Gastroesophageal sphincter (tissue), 4 donors: ENCODE measurements at places on chromosomes 7 and 10.

DNA sequence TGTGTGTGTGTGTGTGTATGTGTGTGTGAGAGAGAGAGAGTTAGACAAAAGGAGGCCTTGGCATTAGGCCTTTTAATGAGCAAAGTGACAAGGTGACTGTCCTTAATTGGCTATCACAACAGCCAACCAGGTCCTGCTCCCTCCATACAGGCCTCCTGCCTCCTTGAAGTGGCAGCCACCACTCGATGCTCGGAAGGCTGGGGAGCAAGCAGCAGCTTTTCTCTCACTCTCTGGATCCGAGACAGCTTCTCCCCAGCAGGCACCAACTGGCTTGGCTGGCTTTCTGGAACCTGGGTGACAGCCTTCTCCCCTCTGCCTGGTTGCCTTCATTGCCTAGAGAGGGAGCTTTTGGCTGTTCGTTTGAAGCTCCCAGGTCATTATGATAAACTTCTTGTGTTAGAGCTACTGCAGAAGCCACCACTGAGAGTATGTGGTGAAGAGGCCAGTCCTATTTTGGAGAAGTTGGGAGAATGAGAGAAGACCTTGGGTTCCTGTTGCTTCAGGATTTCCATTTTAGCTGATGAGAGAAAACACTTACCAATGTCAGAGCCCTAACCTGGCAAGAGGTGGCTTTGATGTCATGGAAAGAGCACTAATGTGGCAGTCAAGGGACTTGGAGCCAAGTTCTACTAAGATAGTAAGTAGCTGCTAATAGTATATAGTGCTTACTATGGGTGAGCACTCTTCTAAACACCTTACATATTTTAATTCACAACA lies 37.6 kb downstream of the RPS24 start:
- ATAC-seq, result no peak

GRCh38 chr10:58414270-58415041 lies 29.2 kb downstream of the TFAM start:
- peak; percentile 57 for ATAC-seq

GRCh38 chr10:52750629-52751028 lies 22.0 kb downstream of the MBL2 start:
- ATAC-seq, result no peak

DNA sequence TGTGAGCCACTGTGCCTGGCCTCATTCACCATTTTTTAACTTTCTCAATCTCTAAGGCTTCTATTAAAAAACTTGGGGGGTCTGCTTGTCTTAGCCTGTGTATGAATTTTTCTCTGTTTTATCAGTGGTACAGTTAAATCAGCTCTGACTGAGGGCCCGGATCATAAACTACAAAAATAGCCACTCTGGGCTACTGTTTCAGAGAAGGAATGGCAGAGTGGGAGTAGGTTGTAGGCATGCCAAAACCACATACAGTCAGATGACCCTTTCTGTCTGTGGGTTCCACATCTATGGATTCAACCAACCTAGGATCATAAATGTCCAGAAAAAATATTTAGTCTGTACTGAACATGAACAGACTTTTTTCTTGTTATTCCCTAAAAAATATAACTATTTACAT lies 21.3 kb downstream of the TBC1D12 start:
- ATAC-seq, result no peak

GRCh38 chr10:97182288-97182990 lies 3.3 kb downstream of the SLIT1 start:
- ATAC-seq, result no peak

- no peak for ATAC-seq
Measured at GRCh38 chr10:18625886-18626285, 25.5 kb downstream of the NSUN6 start.

- peak; percentile 42 for ATAC-seq
Measured at GRCh38 chr10:128875030-128875744, 591.9 kb upstream of the MGMT start.

DNA sequence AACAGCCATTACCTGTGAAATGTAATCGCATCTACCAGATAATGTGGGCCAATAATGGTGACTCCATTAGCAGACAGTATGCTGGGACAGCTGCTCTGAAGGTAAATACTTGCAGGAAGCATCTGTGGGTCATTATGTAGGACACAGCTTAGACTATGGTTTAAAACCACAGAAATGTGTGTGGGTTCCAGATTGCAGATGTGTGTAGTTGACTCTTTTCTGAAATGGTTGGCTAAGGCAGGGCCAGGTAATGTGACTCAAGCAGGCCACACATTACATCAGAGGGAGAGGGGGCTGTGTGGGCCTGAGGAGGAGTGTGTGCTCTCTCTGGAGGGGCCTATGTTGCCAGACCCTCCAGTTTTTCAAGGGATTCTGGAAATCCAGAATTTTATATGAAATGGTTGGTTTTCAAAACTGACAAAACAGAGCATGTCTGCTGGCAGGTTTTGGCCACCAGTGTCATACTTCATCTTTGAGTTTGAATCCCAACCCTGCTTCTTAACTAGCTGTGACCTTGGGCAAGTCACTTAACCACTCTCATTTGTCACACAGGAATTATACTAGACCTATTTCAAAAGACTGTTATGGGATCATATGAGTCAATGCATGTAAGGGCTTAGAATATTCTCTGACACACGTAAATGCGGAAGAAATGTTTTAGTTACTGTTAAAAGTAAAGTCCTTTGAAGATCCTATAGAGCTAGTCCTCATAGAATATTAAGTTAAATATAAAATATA lies 64.5 kb downstream of the MCMBP start:
- ATAC-seq, result no peak

- ATAC-seq, result no peak
Measured at GRCh38 chr10:102101152-102101551, 19.0 kb downstream of the LDB1 start.

GRCh38 chr7:48933549-48934085 lies 9.3 kb downstream of the CDC14C start:
- ATAC-seq, result no peak

- peak; percentile 80 for ATAC-seq
Measured at GRCh38 chr10:114470956-114471905, 66.9 kb upstream of the AFAP1L2 start.

DNA sequence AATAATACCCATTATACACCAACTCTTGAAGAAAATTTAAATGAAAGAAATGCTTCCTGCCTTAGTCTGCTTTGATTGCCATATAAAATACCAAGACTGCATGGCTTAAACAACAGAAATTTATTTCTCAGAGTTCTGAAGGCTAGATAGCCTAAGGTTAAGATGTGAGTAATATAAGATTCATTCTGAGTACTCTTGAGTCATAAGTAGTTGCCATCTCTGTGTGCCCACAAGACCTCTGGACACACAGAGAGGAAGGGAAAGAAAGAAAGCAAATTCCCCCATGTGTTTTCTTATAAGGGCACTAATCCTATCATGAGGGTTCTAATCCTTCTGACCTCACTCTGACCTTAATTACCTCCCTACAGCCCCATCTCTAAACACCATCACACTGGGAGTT lies 201.2 kb downstream of the PTN start:
- no peak for ATAC-seq

DNA sequence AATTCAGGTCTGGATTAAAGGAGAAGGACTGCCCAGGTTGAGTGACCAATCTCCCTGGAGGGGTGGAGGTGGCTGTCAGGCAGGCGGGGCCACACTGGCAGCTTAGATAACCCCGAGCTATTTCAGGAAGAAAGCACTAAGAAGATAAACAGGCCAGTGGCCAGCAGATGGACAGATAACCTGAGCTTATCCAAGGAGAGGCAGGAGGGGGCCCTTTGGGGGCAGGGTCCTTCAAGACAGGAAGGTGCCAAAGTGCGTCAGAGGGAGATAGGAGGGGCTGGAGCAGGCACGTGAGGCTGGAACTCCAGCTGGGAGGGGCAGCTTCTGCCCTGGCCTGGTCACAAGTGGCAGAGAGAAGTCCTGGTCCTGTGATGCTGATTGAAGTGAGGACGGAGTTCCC lies 29.8 kb upstream of the PODXL start:
- ATAC-seq, result peak; percentile 35

GRCh38 chr10:71250405-71250804 lies 38.0 kb downstream of the UNC5B start:
- ATAC-seq, result no peak

- no peak for ATAC-seq
Measured at GRCh38 chr7:98913026-98913425, 34.7 kb downstream of the TRRAP start.

GRCh38 chr7:20597339-20597738 lies 18.1 kb upstream of the ABCB5 start:
- ATAC-seq, result no peak

DNA sequence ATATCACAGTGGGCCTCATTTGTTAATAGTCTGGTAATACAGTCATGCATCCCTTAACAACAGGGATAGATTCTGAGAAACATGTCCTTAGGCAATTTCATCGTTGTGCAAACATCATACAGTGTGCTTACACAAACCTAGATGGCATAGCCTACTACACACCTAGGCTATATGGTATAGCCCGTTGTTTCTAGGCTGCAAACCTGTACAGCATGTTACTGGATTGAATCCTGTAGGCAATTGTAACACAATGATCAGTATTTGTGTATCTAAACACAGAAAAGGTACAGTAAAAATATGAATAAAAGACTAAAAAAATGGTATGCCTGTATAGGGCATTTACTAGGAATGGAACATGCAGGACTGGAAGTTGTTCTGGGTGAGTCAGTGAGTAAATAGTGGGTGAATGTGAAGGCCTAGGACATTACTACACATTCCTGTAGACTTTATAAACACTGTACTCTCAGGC lies 12.0 kb upstream of the RHOBTB1 start:
- ATAC-seq, result no peak

- no peak for ATAC-seq
Measured at GRCh38 chr10:29370097-29371092, 81.5 kb downstream of the LYZL1 start.

- ATAC-seq, result no peak
Measured at GRCh38 chr10:59557642-59558041, 152.0 kb downstream of the SLC16A9 start.

GRCh38 chr7:151838861-151839381 lies 38.0 kb downstream of the PRKAG2 start:
- ATAC-seq, result peak; percentile 54
